ENCODE measurements at places on chromosomes 1 and 21.

- no peak overlapping the region for H3K27ac ChIP-seq
- H3K27me3 ChIP-seq = no peaks in the 10 kb centered on the region
- H3K4me1 ChIP-seq = peaks cover 8% of the 10 kb centered on the region
- no peak overlapping the region for H3K4me3 ChIP-seq
These were observed 13.5 kb downstream of the ATP1A2 start for GRCh38 chr1:160129046-160129445.

DNA sequence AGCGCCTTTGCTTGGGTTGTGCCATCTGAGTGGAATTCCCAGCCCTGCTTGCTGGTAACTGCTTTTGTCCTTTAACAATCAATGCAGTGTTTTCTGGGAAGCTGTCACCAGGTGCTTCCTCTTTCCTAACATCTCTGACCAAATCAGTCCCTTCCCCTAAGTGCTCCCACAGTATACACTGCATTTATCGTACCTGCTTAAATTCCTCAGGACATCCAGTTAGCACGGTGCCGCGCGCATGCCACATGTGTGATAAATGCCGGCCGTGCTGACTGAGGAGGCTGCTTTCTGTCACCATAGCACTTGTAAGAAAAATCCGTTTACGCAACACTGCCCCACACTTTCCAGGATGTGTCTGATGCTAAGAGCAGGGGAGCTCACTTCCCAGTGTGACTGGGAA, 115.4 kb downstream of the BCAR3 start:
- no peaks in the 10 kb centered on the region for H3K27me3 ChIP-seq
- no peak overlapping the region for H3K4me3 ChIP-seq
- DNase-seq = no peak
- H3K4me1 ChIP-seq = peaks cover 21% of the 10 kb centered on the region
- no peaks in the 10 kb centered on the region for H3K36me3 ChIP-seq

DNA sequence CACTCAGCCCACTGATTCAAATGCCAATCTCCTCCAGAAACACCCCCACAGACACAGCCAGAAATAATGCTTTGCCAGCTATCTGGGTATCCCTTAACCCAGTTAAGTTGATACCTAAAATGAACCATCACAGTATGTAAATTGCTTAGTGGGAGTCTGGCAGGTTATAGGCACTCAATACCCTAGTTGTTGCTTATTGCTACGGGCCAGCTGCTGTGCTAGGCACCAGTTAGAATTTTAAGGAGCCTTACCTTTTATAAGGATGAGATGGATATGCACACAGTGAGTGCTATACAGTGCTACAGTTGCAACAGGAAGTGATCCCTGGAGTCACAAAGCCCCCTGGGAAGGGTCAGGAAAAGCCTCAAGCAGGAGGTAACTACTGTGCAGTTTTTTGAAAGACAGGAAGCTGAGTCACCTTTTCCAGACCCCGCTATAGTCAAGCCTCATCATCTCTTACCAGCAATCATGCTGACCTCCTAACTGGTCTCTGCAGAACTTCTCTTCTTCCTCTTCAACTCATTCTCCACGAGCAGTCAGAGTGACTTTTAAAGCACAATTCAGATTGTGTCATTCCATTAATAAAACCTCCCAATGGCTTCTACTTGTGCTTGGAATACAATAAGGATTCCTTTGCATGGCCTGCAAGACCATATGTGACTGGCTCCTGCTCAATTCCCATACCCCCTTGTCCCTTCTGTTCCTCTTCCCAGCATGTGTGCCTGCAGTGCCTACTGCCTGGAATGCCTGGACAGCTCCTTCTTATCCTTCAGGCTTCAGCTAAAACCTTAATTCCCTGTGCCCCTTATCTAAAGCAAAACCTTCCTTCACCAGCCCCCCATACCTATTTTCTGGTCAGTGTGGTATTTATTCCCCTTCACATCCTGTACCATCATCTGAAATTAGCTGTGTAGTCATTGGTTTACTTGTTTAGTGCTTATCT, 10.4 kb upstream of the TLR5 start:
- H3K4me1 ChIP-seq = no peaks in the 10 kb centered on the region
- no peak for DNase-seq
- no peak overlapping the region for H3K4me3 ChIP-seq
- no peaks in the 10 kb centered on the region for H3K36me3 ChIP-seq
- no peaks in the 10 kb centered on the region for H3K27me3 ChIP-seq

DNA sequence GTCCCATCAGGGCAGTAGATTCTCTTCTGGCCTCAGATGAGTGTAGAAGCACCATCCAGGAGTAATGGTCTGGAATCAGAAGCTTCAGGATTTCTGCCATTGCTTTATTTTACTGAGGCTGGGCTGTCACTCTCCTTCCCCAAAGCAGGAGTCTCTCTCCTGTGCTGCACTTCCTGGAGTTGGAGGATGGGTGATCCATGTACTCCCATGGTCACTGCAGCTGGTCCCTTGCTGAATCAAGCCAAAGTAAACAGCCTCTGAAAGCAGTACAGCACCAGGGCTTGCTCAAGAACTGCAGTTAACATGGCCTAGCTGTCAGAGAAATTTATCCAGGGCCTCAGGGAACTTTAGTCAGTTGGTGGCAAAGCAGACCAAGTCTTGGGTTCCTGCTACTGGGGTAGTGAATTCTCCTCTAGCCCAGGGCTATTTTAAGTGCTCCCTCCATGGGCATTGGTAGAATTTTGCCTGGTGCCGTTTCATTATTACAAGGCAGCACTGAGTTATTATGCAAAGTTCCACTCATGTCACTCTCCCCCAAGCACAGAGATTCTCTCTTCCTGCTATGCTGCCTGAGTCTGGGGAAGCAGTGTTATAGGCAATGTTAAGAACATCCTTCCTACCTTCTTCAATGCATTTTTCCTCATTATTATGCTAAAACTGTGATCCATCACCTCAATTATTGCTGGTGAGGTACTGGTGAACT, 29.5 kb downstream of the DRAM2 start:
- no peaks in the 10 kb centered on the region for H3K27me3 ChIP-seq
- no peak overlapping the region for H3K4me3 ChIP-seq
- no peak for DNase-seq
- no peak overlapping the region for H3K27ac ChIP-seq

DNA sequence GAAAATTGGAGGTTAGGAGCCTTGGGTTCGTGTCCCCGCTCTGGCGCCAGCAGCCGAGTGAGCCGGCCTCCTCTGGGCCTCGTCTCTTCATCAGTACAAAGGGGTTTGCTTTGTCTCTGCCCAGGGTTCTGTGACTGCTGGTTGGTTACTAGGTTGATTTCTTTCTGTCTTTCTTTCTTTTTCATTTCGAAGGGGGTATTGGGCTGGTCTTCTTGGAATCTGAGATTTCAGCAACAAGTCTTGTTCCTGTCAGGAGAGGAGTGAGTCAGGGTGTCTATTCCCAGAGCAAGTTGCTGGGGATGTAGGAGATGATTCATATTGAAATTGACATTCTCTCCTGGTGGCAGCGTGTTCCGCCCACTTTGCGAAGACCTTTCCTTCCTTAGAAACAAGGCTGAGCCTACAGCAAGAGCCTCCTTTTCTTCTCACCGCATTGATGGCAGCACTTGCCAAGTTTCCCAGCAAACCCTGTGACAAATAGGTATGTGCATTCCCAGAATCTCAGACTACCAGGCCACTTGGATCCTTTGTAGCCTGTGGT, 79.2 kb downstream of the MAN1C1 start:
- H3K27ac ChIP-seq = peak overlapping the region; percentile 80
- peak; percentile 51 for DNase-seq
- no peaks in the 10 kb centered on the region for H3K27me3 ChIP-seq

DNA sequence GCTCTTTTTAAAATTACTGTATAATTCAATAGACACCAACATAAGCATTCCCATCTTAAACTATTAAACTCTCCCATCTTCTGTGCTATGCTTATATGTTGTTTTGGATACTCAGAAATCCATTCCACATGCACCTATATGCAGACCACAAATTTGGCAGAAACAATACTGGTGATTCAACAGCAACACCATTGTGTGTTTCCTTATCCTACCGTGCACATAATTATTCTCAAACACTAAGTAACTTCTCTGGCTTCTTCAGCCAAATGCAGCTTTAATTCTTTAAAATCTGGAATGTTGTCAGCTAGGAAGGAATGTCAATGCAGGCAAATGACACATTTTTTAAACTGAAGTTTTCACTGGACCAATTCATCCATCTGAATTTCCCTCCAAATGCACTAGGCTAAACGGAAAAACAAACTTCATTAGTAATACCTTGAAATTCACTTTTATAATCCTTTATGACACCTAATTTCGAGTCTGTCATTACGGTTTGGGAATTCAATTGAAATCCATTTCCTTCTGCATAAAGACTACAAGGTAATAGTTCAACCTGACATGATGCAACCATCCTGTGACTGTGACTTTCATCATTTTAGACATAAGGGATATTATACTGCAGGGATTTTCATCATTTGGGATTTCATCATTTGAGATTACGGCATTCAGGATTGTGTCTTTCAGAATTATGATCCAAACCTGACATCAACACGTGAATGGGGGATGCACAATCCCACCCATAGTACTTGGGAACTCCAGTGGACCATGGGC, 308.5 kb downstream of the LTN1 start:
- H3K4me3 ChIP-seq = no peak overlapping the region
- no peak for DNase-seq
- no peak overlapping the region for H3K27ac ChIP-seq
- no peaks in the 10 kb centered on the region for H3K4me1 ChIP-seq
- no peaks in the 10 kb centered on the region for H3K27me3 ChIP-seq
- no peaks in the 10 kb centered on the region for H3K36me3 ChIP-seq

DNA sequence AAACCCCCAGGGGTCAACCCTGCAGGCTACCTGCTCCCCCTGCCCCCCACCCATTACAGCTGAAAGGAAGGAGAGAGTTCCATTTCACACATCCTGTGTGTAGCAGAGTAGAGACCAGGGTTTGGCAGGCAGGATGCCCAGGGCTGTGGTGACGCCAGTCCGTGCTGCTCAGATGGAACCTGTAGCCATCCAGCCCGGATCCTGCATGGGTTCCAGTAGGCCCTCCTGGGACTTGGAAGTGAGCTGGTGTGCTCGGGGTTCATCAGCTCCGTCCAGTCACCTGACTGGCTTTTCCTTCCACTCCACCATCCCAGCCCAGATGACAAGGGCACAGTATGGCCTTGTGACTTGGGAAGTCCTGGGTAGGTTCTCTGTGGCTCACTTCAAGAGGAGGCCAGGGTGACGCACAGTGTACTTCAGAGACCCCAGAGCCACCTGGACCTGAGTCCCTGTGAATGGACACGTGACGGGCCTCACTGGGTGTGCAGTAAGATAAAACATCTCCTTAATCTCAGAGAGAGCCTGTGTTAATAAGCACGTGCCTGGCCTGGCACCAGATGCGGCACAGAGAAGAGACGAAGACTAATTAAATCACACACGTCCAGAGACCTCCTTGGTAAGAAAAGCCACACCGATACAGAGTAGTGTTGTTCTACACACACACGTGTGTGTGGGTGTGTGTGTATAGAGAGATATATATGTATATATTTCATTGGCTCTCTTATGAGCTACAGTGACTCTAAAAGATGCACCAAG, 16.0 kb downstream of the ITPKB start:
- no peaks in the 10 kb centered on the region for H3K36me3 ChIP-seq
- no peak overlapping the region for H3K4me3 ChIP-seq
- no peak for DNase-seq
- H3K27ac ChIP-seq = peak overlapping the region; percentile 48

DNA sequence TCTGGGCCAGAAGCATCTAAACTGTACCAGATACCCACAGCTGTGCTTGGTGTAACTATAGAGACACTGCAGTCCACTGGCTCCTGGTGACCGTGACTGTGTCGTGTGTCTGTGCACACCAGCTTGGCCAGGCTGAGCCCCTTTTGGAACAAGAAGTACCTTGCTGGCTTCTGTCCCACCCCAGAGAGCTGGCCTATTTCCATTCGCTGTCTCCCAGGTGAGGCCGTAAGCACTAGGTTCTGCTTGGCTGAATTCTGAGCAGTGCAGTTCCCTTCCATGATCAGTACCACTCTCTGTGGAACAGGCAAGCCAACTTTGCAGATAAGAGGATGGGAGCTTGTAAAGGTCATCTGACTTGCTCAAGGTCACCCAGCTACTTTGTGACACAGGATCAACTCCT, 119.9 kb upstream of the DNAH14 start:
- no peaks in the 10 kb centered on the region for H3K36me3 ChIP-seq
- DNase-seq = no peak
- H3K27ac ChIP-seq = no peak overlapping the region
- H3K27me3 ChIP-seq = no peaks in the 10 kb centered on the region

DNA sequence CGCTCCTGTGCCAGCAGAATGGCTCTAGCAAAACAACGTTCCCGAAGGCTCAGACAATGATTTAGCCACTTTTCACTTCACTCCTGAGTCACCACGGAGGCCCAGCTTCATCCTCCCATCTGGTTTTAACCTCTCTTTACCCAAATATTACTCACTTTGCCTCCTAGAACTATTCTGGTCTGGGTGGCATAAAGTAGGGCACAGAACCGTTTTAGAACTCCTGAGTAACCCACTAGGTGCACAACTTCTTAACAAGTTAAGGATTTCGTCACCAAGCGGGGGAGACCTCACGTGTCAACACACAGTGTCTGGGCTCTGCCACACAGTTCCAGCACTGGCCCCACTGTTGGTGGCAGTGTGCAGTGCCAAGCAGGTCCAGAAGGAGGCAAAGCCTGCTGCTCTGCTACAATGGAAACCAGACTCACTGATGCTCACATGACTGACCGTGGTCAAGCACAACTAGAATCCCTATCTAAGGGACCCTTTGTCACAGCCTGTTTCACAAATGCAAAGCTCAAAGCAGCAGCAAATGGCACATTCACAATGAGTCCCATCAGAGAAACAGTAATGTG, 121.7 kb downstream of the SIPA1L2 start:
- H3K36me3 ChIP-seq = no peaks in the 10 kb centered on the region
- DNase-seq = no peak
- H3K4me1 ChIP-seq = no peaks in the 10 kb centered on the region

- no peak overlapping the region for H3K4me3 ChIP-seq
- H3K36me3 ChIP-seq = no peaks in the 10 kb centered on the region
- peaks cover 17% of the 10 kb centered on the region for H3K4me1 ChIP-seq
- H3K27ac ChIP-seq = no peak overlapping the region
- no peak for DNase-seq
These were observed 237.1 kb downstream of the SLC45A1 start for GRCh38 chr1:8554956-8555534.

DNA sequence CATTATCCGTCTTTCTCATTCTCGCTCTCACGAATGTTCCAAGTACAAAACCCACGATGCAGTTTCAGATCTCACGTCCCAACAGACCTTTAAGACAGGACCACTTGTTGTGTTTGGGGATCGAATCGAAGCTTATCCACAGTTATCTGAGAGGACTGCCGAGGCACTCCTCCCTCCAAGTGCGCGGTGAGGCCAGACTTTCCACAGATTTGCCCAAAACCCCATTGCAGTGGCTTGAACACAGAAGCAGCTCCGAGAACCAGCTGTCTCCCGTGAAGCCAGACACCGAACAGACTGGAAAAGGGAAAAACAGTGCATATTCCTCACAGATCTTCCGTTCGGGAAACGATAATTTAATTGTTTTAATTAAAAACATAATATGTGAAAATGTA, 46.5 kb upstream of the COL6A2 start:
- H3K27me3 ChIP-seq = no peaks in the 10 kb centered on the region
- no peak for DNase-seq
- no peaks in the 10 kb centered on the region for H3K36me3 ChIP-seq
- H3K4me1 ChIP-seq = peaks cover 15% of the 10 kb centered on the region
- no peak overlapping the region for H3K4me3 ChIP-seq

GRCh38 chr1:55065648-55066047, 26.3 kb downstream of the PCSK9 start:
- H3K4me3 ChIP-seq = no peak overlapping the region
- peaks cover 6% of the 10 kb centered on the region for H3K4me1 ChIP-seq
- H3K27me3 ChIP-seq = no peaks in the 10 kb centered on the region
- DNase-seq = no peak

Data from hepatocyte (in vitro differentiated cells).